AG10803 (cell line): ENCODE measurements at places on chromosomes 2 and 18.
A peak's percentile ranks its signal among the peaks of the same experiment; 100 is the strongest.

GRCh38 chr18:72840109-72840508, 27.7 kb downstream of the NETO1 start:
- DNase-seq, result no peak

- no peak for DNase-seq
These were observed 102.6 kb upstream of the NDUFV2 start for GRCh38 chr18:8999872-9000271.

DNA sequence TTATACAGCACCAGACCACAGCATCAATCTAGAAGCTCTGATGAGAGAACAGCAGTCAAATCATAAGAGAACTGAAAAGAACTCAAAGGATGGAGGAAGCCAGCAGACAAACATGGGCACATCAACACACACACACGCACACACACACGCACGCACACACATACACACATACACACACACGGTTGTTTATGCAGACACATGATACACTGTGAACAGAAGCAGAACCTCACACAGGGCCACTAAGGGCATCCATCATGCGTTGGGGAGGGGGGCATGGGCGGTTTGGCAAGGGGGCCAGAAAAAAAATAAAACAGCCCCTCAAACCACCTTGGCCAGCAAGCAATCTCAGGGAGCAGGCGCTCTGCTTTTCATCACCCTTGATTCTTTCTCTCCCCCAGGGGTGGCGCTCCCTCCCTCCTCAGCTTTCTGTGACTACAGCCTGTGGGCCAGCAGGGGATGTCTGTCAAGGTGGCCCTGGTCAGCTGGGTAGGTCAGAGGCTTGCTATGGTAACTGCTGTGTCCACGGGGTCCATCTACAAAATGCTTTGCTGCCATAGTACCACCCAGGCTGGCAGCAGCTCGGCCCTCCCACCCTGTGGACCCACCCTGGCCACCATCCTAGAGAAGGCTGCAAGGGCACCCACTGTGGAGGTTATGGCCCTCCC, 318.0 kb downstream of the CELF4 start:
- DNase-seq, result no peak

DNA sequence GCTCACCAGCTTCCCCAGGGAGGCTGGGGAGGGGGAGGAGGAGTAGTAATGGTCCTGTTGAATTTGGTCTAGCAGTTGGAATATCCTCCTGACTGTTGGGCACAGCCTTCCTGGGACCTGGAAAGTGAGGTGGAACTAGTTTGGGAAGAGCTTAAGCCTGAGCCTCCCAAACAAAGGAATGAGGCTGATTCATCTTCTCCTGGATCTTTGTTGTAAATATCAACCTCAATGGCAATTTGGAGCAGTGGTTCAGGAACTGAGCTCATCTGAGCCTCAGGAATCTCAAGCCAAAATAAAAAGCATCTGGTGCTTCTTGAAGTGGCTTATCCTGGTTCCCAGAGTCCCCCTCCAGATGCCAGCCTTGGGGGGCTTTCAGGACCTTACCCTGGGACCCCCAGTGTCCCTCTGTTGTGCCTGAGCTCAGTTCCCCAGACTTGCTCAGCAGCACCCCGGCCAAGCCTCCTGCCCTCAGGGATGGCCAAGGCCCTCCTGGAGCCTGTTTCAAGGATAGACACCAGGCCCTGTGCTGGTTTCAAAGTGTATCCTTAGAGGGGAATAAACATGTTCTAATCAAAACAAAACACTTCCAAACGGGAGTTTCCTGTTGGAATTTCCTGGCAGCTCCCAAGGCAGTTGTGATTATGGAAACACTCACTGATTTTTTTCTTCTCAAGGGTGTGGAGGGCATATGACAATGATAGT, 112.6 kb downstream of the DDX1 start:
- no peak for DNase-seq

GRCh38 chr2:239269173-239269885, 131.5 kb downstream of the HDAC4 start:
- no peak for DNase-seq

DNA sequence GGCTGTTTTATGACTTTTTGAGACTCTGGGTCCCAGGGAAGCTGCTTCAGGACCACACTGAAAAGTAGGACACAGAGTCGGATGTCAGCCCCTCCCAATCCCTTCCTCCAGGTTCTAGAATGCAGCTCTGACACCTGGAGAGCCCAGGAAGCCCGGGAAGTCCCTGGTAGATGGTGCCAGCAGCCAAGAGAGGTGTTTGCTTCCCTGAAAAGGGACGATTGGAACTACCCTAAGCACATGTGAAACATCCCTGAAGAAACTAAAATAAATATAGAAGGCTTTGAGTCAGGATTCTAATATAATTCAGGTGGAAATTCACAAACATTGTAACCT, 163.2 kb upstream of the CYRIA start:
- no peak for DNase-seq

GRCh38 chr2:161102770-161103450, 57.3 kb upstream of the TANK start:
- DNase-seq, result peak; percentile 31

- DNase-seq, result no peak
These were observed 2.5 kb upstream of the EGR4 start for GRCh38 chr2:73295751-73296400.

GRCh38 chr2:150575861-150576260, 88.4 kb upstream of the RND3 start:
- DNase-seq, result peak; percentile 35

GRCh38 chr2:64417624-64418023, 36.3 kb upstream of the LGALSL start:
- DNase-seq, result no peak

GRCh38 chr2:109736177-109736827, 57.8 kb upstream of the RGPD5 start:
- peak; percentile 66 for DNase-seq

DNA sequence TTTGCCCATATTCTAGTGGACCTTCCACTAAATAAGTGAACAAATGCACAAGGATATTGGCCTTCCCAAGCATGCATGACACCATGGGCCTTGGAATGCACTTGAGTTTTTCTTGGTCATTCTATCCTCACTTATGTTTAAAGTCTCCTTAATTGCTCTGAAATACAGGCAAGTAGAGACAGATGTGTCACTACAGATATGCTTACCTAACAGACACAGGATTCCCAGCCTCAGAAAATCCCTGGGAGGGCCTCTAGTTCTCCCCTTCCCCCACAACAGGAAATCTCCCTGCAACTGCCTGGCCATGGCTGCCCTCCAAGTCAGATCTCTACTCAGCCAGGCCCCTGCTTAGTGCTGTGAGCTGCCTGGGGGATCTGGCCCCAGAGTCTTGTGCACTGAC, 445.2 kb downstream of the IRS1 start:
- DNase-seq, result peak; percentile 72

DNA sequence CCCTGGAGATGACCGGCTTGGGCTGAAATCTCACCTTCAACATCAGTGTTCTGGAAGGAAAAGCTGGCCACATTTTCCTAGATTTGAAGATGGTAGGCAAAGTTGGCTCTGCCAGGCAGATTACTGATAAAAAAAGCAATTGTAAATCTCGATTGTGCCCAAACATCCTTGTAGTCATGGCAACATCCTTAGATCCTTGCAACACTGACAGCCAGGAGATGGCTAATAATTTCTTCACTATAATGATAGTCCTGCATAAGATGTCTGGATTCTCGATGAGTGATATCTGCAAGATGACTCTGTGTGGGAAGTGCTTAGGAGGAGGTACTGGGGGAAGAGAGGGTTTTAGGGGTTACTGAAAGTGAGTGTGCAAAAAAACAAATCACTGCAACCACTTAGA, 149.1 kb downstream of the FSHR start:
- DNase-seq, result no peak

- no peak for DNase-seq
These were observed 40.5 kb upstream of the BMP10 start for GRCh38 chr2:68911709-68912108.

GRCh38 chr2:227340106-227340505, 15.1 kb downstream of the MFF start:
- DNase-seq, result no peak

DNA sequence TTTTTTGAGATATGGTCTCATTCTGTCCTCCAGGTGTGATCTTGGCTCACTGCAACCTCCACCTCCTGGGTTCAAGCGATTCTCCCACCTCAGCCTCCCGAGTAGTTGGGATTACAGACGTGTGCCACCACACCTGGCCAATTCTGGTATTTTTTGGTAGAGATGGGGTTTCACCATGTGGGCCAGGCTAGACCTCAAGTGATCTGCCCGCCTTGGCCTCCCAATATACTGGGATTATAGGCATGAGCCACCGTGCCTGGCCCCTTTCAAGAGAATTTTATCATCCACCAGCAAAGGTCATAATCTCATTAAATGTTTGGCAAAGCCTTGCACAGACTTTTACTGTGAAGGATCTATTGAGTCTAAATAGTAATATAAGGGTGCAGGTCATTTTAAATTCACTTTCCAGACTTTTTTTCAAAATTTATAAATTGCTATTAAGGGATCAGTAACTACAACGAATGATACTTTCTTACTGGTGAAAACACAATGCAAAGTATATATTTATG, 2.5 kb downstream of the HADHA start:
- no peak for DNase-seq

DNA sequence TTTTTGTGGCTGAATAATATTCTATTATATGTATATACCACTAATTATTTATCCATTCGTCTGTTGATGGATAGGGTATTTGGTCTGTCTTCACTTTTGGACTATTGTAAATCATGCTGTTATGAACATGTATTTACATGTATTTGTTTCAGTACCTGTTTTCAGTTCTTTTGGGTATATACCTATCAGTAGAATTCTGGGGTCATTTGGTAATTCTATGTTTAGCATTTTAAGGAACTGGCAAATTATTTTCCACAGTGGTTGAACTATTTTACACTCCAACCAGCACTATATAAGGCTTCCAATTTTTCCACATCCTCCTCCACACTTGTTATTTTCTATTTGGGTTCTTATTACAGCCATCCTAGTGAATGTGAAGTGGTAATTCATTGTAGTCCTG, 12.4 kb upstream of the TANK start:
- DNase-seq, result no peak

DNA sequence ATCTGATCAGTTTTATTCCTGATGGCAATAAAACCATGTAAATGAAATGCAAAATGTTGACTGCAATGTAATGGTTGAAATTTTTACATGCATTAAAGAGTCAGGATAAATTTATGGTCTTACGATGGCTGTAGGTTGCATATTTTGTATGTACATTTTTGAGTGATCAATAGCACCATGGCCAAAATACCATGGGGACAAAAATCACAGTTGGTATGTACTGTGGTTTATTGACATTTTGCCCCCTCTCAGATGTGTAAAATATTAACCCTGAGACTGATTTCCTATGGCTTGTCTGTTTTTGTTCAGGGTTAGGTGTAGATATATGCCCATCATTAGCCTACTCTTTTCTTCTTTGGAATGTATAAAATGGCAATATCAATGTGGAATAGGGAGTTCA, 138.1 kb downstream of the PARD3B start:
- no peak for DNase-seq
